ENCODE measurements at places on chromosomes 2 and 18.

DNA sequence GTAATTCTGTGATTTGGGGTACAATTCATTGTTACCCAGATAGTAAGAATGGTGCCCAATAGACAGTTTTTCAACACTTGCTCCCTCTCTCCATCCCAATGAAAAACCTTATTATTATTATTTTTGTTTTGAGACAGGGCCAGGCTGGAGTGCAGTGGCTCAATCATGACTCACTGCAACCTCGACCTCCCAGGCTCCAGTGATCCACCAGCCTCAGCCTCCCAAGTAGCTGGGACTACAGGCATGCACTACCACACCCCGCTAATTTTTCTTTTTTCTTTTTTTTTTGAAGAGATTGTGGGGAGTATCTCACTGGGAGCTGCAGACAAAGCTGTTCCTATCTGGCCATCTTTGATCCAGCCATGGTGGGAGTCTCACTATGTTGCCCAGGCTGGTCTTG lies 7.2 kb downstream of the TGFA start:
- no peak for DNase-seq

DNA sequence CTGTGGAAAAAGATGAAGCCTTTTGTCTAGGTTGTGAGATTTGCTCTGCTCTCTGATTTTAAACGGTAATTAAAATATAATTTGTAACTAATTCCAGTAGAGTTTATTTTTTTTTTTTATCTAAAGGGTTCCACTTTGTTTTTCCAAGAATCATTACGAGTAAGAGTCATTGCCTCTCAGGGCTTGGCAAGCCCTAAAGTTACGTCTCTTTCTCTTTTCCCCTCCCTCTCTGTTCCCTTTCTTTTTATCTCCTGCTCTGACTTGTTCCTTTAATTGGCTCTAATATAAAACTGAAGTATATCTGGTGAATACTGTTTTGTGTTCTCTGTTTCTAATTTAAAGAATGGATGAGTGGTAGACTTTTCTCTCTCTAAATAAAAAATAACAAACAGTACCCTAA lies 75.8 kb downstream of the CALCRL start:
- DNase-seq: no peak

GRCh38 chr2:85318222-85319074 lies 9.3 kb downstream of the TGOLN2 start:
- peak; percentile 59 for DNase-seq

DNA sequence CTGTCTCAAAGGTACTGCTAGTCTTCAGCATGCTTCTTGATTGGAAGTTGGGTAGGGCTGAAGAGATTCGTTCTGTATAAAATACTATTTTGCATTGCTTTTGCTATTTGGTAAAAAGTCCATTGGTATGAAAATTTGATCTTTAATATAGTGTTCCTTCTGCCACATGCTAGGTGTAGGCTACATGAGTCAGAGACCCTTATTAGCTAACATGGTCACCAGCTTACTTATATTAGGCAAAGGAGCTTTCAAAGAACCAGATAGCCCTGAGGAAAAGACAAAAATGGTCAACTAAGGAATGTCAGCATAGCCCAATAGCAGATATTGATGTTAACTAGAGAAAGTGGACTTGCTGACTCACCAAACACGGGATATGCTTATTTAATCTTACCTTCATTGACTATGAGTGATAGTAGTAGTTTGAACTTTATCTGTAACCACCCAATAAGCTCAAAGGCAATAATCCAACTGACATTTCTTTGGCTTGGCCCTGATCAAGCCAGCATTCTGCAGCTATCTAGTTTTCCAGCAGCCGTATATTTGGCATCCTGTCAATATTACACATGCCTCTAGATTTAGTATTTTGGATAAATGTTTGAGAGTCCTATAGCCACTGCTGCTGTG lies 110.0 kb downstream of the TPGS2 start:
- DNase-seq: no peak

GRCh38 chr2:33444967-33445366 lies 31.5 kb upstream of the RASGRP3 start:
- DNase-seq: no peak

GRCh38 chr18:48066225-48066652 lies 135.8 kb upstream of the SMAD2 start:
- DNase-seq: no peak

DNA sequence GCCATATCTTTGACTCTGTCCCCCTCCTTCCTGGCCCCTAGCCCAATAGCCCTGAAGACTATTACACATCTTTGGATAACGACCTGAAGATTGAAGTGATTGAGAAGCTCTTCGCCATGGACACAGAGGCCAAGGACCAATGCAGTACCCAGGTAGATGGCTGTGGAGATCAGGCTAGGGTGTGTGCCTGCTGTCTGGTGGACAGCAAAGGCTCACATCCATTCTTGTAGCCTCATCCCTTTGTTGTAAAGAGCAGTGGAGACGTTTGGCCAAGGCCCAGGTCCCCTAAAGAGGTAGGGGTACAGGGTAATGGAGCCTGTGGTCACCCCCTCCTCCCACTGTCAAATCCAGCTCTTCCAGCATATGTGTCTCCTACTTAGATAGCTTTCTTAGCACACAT lies 81.4 kb downstream of the EPAS1 start:
- no peak for DNase-seq

- DNase-seq: no peak
Measured at GRCh38 chr2:80050246-80050645, 254.3 kb downstream of the LRRTM1 start.

- DNase-seq: no peak
Measured at GRCh38 chr2:152234277-152234676, 58.7 kb upstream of the STAM2 start.

- DNase-seq: no peak
Measured at GRCh38 chr2:107202962-107203591, 317.1 kb upstream of the ST6GAL2 start.

- DNase-seq: no peak
Measured at GRCh38 chr2:239853121-239853520, 172.0 kb downstream of the NDUFA10 start.

DNA sequence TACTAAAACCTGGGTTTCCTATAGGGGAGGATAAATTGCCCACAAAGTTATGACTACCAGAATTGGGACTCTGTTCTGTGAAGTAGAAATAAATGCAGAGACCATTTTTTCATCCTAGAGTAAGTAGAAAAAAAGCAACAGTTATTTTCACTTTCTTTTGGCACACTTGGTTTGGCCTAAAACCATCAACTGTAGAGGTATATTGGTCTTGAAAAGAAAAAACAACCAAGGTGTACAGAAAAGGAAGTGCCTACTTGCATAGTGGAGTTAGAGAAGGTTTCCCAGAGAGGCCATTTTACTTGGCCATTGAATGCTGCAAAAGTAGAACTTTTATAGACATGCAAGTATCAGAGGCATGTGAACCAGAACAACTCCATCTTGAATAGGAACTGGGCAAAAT lies 89.4 kb upstream of the TACR1 start:
- DNase-seq: no peak

DNA sequence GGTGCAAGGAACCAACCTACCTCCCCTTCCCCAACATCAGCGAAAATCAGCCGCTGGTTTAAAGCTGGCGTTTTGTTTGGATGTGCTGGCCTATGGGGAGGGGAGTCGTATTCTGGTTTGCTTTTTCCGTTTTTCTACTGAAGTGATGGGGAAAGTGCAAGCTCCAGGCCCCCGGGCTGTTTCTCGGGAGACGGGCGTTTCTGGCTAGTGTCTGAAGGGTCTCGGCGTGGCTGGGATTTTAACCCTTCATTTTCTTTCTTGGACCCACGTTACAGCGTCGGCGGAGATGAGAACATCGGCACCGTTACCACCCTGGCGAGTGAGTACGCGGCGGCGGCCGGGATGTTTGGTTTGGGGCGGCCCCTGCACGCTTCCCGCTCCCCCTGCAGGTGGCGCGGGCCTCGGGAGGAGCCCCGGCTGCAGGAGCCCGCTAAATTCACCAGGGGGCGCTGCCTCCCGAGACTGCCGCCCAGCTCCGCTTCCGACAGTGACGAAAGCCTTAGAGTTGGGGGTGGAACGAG lies 70.7 kb downstream of the PLB1 start:
- DNase-seq: peak; percentile 94

GRCh38 chr2:231548752-231549151 lies 18.5 kb upstream of the NMUR1 start:
- DNase-seq: no peak

DNA sequence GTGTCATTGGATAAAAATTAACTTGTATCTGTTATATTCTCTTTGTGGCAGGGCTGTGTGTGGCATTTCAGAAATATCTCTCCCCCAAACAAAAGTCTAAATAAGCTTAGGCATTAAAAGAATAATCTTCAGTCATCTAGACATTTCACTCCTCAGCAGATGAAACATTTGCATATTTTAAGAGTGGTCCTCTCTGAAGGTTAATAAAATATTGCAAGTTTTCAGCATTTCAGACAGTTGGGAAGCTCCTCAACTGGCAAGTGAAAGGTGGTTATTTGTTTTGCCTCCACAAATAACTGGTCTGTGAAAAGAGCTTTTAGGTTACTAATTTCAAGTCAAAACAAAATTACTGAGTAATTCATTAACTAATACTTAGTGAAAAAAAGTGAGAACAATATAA lies 462.6 kb downstream of the EPHA4 start:
- DNase-seq: no peak

- DNase-seq: no peak
Measured at GRCh38 chr18:32446780-32447179, 23.9 kb downstream of the GAREM1 start.

GRCh38 chr2:183248866-183249567 lies 124.8 kb downstream of the NUP35 start:
- no peak for DNase-seq

GRCh38 chr2:8986327-8986976 lies 17.0 kb downstream of the MBOAT2 start:
- DNase-seq: peak; percentile 18

DNA sequence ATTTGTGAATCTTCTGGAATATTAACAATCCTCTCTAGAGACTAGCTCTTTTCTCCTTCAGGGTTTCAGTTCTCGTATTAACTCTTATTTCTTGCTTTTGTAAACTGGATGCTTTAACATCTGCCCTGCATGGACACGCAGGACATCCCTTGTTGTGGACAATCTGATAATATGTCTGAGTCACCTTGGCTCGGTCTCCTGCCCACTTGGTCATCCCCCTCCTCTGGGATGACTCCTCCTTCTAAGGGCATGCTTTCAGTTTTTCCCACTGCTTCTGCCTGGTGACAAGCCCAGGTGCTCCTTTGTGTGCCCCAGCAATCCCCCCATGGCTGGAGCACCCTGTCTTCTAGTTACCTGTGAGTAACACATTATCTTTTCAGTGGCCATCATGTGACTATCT lies 460.5 kb downstream of the DSC3 start:
- no peak for DNase-seq

DNA sequence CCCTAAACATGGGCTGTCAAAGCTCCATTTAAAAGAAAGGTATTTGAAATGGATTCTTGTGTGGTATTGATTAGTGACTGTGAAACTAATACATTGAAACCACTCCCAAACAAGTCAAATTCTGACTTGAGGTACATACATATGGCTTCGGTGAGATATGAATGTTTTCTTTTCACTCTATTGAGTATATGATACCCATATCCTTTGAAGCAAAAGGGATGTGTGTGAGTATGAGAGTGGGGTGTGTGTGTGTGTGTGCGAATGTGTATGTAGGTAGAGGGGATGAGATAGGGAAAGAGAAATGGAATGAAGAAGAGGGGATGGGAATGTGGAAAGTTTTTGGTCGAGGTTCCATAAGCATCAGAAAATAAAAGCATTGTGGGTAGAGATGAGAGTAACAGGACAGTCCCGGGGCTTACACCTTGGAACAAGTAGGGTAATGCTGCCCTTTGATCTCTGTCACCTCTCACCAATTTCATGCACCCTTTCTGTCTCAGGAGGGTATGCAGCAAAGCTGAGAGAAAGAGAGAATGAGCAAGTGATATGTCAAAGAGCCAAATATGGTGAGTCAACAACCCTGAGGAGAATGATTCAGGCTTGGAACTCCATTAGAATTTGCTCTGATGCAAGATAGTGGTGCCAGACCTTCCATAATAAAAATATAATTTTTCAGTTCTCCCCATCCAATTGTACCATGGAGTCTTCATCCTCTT lies 64.0 kb upstream of the ZEB2 start:
- peak; percentile 6 for DNase-seq

- DNase-seq: no peak
Measured at GRCh38 chr2:207341804-207342203, 176.1 kb upstream of the KLF7 start.

- DNase-seq: no peak
Measured at GRCh38 chr2:23692851-23693605, 233.9 kb downstream of the ATAD2B start.

Measured in activated CD4-positive, alpha-beta T cell treated with anti-CD3 and anti-CD28 coated beads for 48 hours (primary cell).